ENCODE measurements at places on chromosomes 12 and 14.

GRCh38 chr14:101854366-101854765 lies 92.9 kb downstream of the PPP2R5C start:
- DNase-seq: no peak

- no peak for DNase-seq
These were observed 16.6 kb downstream of the HIP1R start for GRCh38 chr12:122851820-122852219.

DNA sequence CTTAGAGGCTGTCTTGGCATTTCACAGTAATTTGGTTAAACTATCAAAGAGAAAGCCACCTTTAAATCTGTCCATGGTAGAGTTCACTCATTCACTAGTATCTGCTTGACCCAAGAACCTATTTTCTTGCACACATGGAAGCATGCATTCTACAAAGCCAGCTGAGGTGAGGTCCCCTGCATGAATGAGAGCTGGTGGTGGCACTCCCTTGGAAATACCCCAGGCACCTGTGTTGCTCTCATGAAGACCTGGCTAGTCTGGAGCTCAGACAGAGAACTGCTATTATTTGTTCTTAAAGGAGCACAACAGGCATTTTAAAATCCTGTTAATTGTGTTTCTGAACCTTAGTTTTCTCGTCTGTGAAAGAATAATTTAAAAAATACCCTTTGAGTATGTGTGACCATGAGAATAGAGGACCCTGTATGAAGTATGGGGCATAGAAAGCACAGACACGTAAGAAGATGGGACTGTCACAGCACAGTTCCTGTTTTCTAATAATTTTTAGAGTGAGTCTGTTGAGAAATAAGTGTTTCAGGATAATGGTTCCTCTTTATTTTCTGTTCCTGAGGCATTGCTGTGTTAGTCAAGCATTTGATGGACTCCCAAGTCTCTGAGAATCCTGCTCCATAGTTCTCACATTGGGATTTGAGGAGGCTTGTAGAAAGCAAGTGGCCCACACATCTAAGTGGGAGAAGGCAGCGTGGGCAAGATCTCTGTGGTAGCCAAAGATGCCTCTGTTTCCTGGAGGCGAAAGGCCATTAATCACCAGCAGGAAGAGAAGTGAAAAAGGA lies 10.9 kb downstream of the RGS6 start:
- DNase-seq: no peak

DNA sequence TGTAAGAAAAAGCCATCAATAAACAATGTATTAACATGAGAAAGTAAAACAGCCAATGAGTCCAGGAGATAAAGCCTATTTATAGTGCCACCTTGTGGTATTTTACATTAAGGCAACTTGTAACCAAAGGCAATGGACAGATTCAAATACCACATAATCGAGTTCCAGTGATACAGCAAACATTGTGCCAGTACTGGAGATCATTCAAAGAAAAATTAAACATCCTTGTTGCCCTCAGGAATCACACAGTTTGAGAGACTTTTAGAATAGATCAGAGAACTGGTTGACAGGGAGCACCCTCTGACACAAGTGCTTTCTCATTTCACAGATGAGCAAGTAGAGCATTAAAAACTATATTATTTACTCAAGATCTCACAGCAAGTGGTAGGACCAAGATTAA lies 98.1 kb downstream of the DDHD1 start:
- DNase-seq: no peak
